ENCODE measurements at places on chromosomes 3 and 15. TPM values are rescaled to one million over a fixed set of nuclear protein-coding genes. Genes with fewer than 3 reads are reported as not detected.

Gene MOBP
- 0.02 TPM for total RNA-seq

Gene CSPG5
- 1.3 TPM for total RNA-seq

Gene CPNE9
- total RNA-seq = 0.08 TPM

Gene FAIM
- total RNA-seq = 20.3 TPM

Gene COMMD4
- total RNA-seq = 176 TPM

Gene MYO5C
- total RNA-seq = 5.4 TPM

Gene GRM2
- 0.11 TPM for total RNA-seq

Gene BLOC1S6
- 18.6 TPM for total RNA-seq

Gene B2M
- total RNA-seq = 438 TPM

Gene TMEM266
- total RNA-seq = 0.05 TPM

Gene ALDH1L1
- 0.19 TPM for total RNA-seq

Gene SLC28A1
- not detected for total RNA-seq

Gene NAALADL2
- 0.18 TPM for total RNA-seq

Gene ZNF774
- 1.4 TPM for total RNA-seq

Gene PTX3
- 0.80 TPM for total RNA-seq

Gene EPHB1
- total RNA-seq = not detected

Gene LRCH3
- 17.3 TPM for total RNA-seq

Gene CLDN11
- not detected for total RNA-seq

Gene CLRN1
- not detected for total RNA-seq

Gene LHFPL4
- 0.06 TPM for total RNA-seq

Gene CCRL2
- total RNA-seq = 0.15 TPM

Gene FETUB
- 0.12 TPM for total RNA-seq

Gene HSPBAP1
- 6.8 TPM for total RNA-seq

Gene CLDN1
- total RNA-seq = 28.6 TPM

Gene RPS17
- total RNA-seq = 3,919 TPM

Gene EPHB3
- total RNA-seq = 0.37 TPM

Gene SLC51B
- total RNA-seq = 12.1 TPM

Gene PRR23A
- total RNA-seq = not detected

Gene ZMYND10
- 1.2 TPM for total RNA-seq

Gene EOMES
- total RNA-seq = 1.3 TPM

Gene KPNA1
- 66.2 TPM for total RNA-seq

Gene DNAH12
- total RNA-seq = 0.12 TPM

Gene CDHR4
- total RNA-seq = 0.30 TPM

Gene SLC9C1
- not detected for total RNA-seq

Gene ARIH1
- 71.0 TPM for total RNA-seq

Gene CTXND1
- total RNA-seq = not detected

Gene ISY1
- 22.6 TPM for total RNA-seq

Gene ZNF385D
- not detected for total RNA-seq

Gene KNL1
- 6.4 TPM for total RNA-seq

Gene GOLGA8J
- not detected for total RNA-seq

Gene LARP6
- 52.1 TPM for total RNA-seq

Gene PAQR5
- 123 TPM for total RNA-seq

Gene SLCO3A1
- total RNA-seq = 28.6 TPM

Gene SAMD7
- total RNA-seq = not detected

Gene SLC2A2
- not detected for total RNA-seq

All from A549 treated with DMSO at 1 μM for 4 hours (cell line).